ENCODE measurements at places on chromosomes 5 and 9.

DNA sequence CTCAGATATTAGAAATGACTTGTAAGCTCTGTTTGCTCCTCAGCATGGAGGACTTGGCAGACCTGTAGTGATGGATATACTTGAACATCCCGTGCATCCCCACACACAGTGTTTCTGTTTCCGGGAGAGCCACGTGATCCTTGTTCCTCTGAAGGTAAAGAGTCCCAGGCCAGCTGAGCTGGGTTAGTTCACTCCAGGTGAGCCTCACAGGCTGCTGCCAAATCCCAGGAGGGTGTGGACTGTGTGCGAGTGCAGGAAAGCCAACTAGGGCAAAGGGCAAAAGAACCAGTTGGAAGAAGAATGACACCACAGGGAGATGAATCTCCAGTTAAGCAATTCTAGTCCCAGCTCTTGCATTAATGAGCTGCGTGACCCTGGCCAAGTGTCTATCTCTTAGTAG lies 10.4 kb upstream of the TOMM5 start:
- DNase-seq = no peak

DNA sequence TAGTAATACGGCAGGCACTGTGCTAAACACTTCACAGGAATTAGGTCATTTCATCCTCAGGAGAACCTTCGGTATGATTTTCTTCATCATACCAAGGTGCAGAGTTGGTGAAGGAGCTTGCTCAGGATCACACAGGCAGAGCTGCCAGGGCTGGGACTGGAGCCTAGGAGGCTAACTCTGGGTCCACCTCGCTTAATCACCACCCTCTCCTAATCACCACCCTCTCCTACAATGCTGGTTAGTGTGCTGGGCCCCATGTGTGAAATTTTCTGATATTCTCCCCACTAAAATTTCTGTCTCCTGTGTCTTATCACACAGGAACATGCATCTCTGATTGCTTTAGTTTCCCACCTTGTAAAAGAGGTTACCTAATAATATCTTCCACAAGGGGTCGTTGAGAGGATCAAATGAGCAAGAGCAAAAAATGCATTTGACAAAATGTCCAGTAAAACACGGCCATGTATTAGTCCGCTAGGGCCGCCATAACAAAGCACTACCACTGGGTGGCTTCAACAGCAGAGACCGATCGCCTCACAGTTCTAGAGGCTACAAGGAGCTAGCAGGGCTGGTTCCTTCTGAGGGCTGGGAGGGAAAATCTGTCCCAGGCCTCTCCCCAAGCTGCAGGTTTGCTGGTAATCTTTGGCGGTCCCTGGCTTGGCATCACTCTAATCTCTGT lies 128.2 kb upstream of the NFIB start:
- no peak for DNase-seq

DNA sequence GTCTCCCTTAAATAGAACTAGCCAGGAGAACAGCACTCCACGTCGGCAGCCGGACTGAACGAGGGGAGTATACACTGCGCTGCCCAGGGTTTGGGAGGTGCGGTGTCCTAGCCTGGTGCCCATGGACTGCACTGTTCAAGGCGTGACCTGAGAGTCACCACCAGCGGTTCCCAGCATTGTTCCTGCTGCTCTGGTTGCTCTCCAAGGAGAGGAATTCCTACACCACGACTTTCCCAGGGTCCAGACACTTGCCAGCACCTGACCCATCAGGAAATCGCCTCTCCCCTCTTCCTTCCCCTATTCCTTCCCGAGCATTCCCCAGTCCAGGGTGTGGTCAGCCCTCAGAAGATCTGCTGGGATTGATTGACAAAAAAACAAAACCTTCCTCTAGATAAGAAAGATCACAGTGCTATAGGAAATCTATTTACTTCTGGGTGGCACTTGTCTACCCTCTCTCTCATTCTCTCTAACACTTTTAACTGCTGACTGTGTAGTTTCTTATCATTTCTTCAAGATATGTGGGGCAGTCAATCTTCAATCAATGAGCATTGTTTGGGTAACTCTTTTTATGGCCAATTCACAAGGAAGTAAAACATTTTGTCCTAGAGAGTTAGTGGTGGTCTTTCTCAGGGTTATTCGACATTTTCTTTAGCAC lies 297.8 kb upstream of the ACTBL2 start:
- DNase-seq = no peak

DNA sequence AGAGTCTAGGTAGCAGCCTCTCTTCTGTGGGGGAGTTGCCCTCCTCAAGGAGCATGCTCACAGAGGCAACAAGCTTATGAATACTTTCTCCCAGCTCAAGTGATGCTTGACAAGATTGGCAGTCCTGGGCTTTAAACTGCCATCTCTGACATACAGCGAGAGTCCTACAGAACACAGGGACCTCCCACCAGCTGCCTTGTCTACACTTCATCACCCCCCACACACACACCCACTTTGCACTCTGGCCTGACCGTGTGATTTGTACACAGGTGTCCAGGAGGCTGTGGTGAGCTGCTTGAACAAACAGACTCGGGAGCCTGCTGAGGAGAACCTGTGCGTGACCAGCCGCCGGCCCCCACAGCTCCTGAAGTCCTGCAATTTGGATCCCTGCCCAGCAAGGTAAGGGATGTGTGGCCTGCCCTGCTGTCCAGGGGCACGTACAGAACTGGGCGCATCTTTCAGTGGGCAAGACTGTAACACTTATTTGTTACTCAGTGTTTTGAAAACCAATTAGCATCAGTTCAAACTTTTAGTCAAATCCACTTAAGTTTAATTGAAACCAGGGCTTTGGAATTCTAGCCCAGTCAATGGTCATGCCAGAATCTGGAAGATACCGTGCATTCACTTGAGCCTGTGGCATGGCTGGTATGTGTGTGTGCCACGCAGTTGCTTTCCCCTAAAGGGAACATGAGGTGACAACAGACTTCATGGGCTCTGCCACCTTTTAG lies 247.5 kb downstream of the ADAMTSL1 start:
- no peak for DNase-seq
